Effector memory CD8-positive, alpha-beta T cell (primary cell): ENCODE measurements at places on chromosomes 4 and X.

GRCh38 chr4:53121264-53121865 is 244.5 kb downstream of the SCFD2 start:
- DNase-seq, result no peak

- DNase-seq, result no peak
These were observed 41.4 kb upstream of the RASSF6 start for GRCh38 chr4:73661646-73662119.

DNA sequence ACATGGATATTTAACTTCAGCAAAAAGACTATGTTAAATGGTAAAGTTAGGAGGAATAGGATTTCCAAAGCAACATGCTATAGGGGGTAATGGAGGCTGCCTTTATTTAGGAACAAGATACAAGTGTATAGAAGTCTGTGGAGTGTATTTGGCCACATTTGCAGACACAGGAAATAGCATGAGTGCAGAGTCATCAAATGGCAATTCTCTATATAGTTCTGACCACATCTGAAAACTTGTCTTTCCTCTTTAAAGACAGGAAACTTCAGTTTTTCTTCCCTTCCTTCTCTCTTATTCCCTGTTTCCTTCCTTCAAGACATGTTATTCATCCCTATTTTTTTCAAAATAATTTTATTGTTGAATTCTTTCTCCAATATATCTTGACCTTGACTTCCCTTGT is 119.3 kb upstream of the PITX2 start:
- DNase-seq, result no peak

- DNase-seq, result no peak
These were observed 10.8 kb downstream of the CETN2 start for GRCh38 chrX:152819732-152820131.

DNA sequence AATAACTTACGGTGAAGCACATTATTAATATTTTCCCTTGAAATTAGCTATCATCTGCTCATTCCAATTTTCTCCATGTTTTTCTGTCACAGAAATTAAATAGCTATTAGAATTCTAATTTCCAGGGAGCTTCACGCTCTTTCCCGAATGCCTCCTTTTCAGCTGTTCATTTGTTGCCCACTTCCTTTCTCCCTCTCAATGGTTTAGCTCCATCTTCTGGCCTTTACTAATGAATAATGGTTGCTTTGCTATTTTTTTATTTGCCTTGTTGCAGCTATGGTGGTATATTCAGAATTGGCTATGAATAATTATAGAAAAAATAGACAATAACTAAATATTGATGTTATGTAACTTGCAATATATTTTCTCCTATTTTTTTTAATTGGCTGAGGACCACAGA is 70.5 kb downstream of the GRIA2 start:
- DNase-seq, result no peak

GRCh38 chr4:7428261-7429068 is 6.3 kb downstream of the PSAPL1 start:
- DNase-seq, result no peak

GRCh38 chr4:40310225-40310624 is 24.9 kb upstream of the CHRNA9 start:
- DNase-seq, result no peak

DNA sequence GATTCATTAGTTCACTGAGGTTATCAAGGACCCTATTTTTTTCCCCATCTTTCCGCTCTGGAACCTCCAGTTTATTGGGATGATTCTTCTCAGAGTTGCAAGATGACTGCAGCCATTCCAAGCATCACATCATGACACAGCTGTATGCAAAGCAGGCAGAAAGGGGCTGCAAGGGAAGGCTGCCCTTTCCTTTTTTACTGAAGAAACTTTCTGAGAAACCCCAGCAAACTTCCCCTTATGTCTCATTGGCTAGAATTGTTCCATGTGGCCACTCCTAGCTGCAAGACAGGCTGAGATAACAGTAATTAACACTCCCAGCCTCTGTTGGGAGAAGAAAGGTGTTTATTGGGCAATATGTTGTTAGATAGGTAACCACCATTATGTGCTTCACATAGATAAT is 102.6 kb downstream of the SATL1 start:
- no peak for DNase-seq

DNA sequence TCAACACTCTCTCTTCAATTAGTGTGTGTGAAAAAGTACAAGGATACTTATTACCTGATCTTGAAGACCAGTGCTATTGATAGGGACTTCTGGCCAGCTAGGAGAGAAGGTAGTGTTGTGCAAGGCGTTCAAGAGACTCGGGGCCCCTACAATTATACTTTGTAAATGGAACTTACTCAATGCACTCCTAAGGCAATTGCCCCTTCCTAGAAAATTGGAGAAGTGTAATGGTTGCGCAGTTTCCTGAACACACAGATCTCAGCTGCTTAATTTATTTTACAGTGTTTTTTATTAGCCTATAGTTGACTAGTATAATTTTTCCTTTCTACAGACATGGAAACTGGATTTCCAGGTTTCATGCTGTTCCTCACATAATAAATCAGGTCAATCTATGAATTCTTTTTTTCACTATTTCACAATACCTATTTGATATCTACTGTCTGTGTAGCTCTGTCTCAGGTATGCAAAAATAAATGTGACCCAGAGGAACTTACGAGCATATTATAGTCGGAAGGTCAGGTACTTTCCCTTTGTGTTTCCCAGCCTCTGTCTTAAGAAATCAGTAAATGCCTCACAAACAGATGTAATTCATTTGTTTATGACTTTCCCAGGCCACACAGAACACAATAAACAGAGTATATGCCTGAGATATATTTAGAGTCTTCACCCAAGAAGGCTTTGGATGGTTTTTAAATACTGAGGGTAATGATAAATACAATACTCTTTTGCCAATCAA is 89.1 kb upstream of the TET2 start:
- no peak for DNase-seq

- no peak for DNase-seq
These were observed 2.7 kb upstream of the PYURF start for GRCh38 chr4:88526221-88526815.

DNA sequence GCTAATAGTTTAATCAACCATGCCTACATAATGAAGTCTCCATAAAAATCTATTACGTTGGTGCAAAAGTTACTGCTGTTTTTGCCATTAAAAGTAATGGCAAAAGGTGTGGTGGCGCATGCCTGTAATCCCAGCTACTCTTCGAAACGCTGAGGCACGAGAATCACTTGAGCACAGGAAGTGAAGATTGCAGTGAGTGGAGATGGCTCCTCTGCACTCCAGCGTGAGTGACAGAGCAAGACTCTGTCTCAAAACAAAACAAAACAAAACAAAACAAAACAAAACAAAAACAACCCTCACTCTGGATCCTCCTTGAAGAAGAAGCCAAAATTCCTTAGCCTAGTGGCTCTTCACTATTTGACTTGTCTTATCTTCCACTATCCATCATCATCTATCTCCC is 78.0 kb downstream of the MSN start:
- no peak for DNase-seq

- DNase-seq, result no peak
These were observed 97.2 kb upstream of the ACSL4 start for GRCh38 chrX:109830157-109830703.

DNA sequence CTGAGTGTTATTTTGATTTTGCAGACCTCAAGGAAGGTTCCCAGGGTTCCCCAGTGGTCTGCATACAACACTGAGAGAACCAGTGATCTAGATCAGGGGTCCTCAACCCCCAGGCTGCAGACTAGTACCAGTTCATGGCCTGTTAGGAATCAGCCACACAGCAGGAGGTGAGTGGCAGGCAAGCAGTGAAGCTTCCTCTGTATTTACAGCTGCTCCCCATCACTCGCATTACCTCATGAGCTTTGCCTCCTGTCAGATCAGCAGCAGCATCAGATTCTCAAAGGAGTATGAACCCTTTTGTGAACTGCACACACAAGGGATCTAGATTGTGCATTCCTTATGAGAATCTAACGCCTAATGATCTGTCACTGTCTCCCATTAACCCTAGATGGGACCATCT is 28.5 kb downstream of the EDNRA start:
- no peak for DNase-seq

DNA sequence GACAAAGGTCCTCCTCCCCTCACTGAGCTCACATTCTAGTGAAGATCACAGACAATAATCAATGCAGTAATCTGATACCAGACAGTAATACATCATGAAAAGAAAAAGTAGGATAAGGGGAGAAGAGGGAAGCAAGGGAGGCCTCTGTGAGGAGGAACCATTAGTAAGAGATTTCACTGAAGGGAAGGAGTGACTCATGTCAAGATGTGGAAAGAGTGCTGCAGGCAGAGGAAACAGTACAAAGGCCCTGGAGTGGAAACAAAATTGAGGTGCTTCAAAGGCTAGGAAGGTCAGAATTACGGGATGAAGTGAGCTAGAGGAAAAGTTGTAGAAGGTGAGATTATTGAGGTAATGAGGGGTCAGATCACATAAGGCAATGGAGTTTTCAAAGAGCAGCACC is 38.1 kb downstream of the LAMTOR3 start:
- no peak for DNase-seq

- DNase-seq, result no peak
These were observed 55.8 kb downstream of the POLR2B start for GRCh38 chr4:57034520-57034919.

DNA sequence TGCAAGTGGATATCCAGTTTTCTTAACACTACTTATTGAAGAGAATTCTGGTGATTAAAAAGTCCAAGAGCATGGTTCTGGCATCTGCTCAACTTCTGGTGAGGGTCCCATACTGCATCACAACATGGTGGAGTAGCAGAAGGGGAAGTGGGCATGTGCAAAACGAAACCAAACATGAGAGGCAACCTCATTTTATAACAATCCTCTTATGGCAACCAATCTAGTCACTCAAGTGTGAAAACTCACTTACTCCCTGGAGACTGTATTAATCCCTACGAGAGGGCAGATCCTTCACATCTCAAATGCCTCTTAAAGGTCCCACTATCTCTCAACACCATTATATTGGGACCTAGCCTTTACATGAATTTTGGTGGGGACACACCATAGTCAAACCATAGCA is 55.4 kb upstream of the TRO start:
- no peak for DNase-seq

DNA sequence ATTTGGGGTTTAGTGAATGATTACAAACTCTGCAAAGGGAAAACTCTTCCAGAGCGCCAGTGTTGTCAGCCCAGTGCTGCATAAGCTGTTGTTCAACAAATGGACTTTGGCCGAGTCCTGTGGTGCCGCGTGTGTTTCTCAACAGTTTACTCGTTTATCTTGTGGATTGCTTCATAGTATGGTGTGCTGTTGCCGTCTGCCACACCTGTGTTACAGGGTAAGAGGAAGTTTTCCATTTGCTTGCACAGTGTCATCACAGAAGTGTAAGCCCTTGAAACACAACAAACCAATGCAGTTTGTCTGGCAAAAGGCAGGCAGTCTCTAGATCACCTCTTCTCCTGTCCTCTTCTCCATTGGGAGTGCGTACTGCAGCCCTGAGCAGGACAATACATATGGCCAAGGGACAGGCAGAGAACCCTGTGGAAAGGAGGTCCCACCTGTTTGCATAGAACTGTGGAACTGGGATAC is 66.3 kb downstream of the DCUN1D4 start:
- no peak for DNase-seq

DNA sequence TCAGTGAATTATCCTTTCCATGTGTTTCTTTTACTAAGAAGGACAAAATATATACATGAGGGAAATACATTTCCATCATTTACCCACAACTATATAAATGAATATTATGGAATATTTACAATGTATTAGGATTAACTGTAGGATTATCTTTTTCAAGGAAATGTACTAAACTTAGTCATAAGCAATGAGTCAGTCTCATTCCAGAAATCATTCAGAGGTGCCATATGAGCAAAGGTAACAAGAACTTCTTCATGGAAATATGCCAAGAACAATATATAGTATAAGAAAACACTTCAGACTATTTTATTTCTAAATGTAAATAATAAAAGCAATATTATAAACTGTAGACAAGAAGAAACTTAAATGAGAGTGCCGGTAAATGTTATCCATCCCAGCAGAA is 67.1 kb downstream of the USP38 start:
- no peak for DNase-seq

GRCh38 chr4:141922236-141922635 is 285.9 kb downstream of the IL15 start:
- DNase-seq, result no peak

DNA sequence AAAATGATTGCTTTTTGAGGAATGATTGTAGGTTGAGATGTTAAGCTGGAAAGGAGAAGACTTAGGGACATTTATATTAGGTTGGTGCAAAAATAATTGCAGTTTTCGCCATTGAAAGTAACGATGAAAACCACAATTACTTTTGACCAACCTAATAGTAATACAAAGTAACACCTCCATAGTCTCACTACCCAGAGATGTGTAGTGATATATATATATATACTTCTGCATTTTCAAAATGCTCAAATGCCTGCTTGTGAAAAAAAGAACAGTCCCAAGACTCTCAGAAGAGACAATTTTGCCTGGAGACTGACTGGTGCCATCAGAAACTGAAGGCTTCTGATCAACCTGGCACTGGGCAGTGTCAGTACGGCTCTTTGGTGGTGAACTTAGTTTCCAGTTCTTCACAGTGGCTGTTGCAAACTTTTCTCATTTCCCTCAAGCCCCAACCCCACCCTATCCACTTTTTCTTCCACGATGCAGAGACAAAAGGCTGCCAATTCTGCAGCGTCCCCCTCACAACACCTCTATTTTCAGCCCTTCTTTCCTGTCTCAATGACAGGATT is 35.1 kb upstream of the TAPT1 start:
- no peak for DNase-seq

DNA sequence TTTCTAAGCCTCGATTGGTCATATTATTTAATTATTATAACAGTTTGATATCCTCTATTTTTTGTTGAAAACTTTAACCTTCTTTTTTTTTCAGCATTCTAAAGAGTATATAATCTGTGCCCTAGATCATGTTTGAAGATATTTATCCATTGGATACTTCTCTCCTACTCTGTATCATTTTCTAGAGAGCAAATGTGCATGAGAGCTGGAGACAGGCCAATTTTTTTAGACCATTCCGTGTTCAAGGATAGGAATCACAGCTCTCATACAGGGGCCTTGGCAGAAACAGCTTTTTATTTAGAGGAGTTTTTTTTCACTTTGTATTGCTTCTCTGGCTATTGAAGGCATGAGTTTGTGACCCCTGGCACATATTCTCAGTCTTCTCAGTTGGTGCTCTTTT is 57.7 kb upstream of the TBC1D14 start:
- no peak for DNase-seq

GRCh38 chr4:180363815-180364214 is 1879.4 kb upstream of the TENM3 start:
- no peak for DNase-seq

GRCh38 chr4:41389356-41389755 is 132.6 kb downstream of the UCHL1 start:
- no peak for DNase-seq

- no peak for DNase-seq
These were observed 192.9 kb upstream of the CTSO start for GRCh38 chr4:156146571-156146970.

- DNase-seq, result peak; percentile 67
These were observed 733 bp downstream of the FRYL start for GRCh38 chr4:48779095-48779997.

DNA sequence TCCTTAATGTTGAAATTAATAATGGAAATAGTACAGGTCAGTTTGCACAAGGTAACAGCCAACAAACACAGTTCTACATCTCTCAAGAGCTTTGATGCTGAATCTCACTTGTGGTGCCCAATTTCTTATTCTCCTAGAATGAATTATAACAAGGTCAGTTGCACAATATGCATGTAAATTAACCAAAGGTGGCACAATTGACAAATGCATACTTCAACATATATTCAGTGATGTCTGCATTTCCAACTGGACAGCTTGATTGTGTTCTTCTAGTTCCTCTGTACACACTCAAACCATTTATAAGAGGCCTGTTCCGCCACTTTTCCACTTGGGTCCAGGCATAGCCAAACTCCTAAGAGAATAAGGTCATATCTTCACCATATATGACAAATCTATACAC is 210.3 kb upstream of the EPHA5 start:
- no peak for DNase-seq
